Activated T-cell treated with anti-CD3 and anti-CD28 coated beads, Interleukin-2, amount 50 U/mL, for 4 hours (primary cell): ENCODE measurements at places on chromosomes 2 and 18.

GRCh38 chr18:2526329-2526728, 45.0 kb downstream of the METTL4 start:
- no peak for DNase-seq

DNA sequence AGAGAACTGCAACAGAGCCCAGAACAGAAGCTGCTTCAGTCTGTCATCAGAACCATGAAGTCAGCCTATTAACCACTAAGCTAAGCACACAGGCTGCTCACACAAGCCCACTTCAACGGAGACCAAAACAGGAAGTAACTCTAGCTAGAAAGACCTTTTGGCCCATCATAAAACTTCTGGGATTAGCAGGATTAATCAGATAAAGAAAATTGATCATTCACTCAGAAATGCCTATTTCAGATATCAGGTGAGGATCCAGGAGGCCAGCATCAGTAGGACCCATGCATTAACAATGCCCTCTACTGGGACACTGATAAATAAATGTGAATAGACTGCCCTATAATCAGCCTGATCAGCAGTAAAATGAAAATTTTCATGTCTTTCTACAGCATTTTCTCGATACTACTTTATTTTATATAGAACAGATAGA, 101.4 kb downstream of the WDPCP start:
- DNase-seq, result no peak

DNA sequence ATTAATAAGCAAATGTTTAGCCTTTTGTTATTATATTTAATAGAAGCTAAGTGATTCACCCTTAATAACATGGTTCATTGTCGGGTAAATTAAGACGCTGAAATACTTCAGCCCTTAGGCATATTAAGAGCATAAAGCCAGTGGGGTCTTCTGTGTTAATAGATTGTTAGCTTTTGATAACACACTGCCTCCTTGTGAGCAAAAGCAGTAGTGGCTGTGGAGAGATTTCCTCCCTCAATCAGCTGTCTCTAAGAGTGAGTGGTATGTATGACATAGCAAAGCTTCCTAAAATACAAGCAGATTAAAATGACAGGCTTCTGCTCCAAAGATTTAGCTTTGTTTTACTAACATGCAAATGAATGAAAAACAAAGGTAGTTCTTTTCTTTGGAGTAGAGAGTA, 143.7 kb upstream of the SYT4 start:
- no peak for DNase-seq

DNA sequence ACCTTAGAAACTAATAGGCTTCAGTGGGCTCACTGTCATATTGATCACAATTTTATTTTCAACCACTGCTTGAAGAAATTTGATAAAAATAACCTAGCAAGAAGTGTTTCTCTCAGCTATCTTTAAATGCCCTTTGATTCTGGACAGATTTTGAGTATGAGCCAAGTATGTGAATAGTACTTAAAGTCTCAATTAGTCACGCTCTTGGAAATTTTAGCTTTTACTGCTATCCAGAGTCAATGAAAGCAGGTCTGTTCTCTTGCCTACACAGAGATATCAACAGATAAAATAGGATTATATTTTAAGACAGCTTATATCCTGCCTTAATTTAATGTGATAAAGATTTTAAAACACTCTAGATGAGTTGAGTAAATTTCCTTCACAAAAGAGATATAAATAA, 337.3 kb downstream of the CBLN2 start:
- DNase-seq, result no peak

DNA sequence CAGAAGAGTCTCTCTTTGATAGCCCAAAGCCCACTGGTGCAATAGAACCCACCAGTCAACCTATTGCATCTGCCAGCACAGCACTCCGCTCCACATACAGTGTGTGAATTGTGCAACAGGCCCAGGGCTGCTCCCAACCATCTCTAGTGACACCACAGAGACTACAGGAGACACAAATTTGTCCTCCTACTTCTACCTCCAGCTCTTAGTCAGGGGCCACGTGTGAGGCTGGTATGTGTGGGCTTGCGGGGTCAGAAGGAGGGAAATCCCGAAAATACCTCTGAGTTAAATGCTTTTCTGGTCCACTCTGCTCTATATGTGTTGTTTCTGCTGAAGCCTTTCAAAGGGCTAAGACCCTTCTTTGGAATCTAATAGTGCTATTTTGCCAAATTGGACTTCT, 18.0 kb downstream of the DGUOK start:
- no peak for DNase-seq

- no peak for DNase-seq
Measured at GRCh38 chr2:134736167-134736880, 17.5 kb upstream of the TMEM163 start.

DNA sequence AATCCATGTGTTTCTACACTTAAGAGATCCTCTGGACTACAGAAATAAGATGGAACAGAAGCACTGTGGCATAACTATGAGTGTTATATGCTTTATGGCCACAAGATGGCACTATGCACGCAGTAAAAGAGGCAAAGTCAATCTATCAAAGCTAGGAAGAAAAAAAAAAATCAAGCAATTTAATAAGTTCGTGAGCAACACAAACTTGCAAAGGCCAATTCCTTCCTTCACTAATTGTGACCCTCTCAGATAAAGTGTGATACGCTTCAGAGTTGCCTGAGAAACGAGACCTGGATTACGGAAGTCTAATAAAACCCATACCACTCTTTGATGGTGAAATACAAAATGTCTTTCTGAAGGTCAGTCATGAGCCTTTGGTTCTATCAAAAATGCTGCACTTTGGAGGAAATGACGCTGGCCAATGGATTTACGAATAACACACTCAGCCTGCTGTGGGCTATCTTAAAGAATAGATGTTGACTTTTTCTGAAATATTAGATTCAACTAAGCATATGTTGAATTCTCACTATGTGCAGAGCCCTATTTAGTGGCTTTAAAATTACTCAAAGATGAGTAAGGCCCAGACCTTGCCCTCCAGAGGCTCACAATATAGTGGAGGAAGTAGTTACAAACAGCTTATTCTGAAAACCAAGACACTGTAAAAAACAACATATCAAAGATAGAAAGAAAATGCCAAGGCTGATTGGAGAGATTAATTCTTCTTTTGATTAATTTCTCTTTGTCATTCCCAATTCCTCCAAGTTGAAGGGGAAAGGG, 35.5 kb upstream of the TTR start:
- DNase-seq, result peak; percentile 10

GRCh38 chr2:37143974-37144373, 12.8 kb downstream of the EIF2AK2 start:
- no peak for DNase-seq

DNA sequence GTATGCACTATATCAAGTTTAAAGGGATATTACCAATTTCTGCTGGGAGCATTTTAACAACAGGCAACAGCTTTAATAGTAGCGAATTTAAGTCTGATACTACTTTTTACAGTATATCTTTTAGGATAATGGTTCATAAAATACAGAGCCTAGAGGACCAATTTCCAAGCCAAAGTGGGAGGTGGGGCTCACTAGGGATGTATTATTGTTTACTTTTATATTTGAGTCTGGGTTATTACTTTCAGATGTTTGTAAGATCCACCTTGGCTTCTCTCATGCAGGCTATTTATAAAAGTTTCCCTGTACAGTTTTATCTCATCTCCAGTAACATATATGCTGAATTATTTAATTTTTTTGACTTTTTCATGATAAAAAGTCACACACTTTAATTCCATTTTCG, 242.0 kb downstream of the CMPK2 start:
- no peak for DNase-seq

DNA sequence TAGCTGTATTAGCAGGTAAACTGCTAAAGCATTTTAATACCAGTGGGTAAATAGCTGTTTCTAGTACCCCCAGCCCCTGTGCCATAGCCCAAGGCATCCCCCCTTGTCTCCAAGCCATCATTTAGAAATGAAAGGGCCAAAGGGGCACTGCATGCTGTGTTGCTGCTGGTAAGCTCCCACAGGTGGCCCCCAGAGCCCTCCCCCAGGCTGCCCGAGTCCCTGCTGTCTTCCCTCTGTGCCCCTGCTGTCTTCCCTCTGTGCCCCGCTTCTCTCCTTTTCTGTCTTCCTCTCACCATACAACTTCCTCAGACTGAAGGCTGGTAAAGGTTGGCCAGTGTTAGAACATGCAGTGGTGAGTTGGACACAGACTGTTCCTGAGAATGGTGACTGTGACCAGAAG, 42.1 kb downstream of the ZAP70 start:
- DNase-seq, result no peak

DNA sequence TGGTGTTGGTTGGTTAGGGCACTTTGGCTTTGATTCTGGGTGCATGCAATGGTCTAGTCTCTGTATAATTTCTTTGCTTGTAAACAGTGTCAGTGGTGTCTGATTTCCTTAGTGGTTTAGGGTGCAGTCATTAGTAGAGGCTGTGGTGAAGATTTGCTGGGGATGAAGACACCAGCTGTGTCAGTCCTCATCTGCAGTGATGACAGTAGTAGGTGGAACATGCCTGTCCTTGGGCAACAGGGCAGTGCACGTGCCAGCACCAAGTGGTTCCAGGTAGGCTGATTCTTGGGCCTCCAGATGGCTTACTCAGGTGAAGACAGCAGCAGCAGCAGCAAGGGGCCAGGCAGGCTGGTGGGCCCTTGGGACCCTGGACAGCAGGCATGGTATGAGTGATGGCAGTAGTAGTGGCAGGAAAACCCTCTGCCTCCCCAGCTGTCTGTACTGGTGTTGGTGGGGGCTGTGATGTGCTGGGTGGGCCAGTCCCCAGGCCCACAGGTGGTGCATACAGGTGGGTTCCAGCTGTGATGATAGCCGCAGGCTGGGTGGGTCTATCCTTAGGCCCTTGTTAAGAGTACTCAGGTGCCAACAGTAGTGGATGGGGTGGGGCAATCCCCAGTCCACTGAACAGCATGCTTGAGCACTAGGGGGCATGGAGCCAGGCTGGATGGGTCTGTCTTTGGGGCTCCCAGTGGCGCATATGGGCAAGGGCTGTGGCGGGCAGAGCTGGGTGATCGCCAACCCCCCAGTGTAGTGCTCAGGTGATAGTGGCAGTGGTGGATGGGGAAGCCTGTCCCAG, 140.7 kb upstream of the THUMPD2 start:
- DNase-seq, result no peak

GRCh38 chr2:190396271-190396670, 11.9 kb upstream of the MFSD6 start:
- no peak for DNase-seq

- no peak for DNase-seq
Measured at GRCh38 chr2:20016346-20016745, 3.9 kb upstream of the MATN3 start.

DNA sequence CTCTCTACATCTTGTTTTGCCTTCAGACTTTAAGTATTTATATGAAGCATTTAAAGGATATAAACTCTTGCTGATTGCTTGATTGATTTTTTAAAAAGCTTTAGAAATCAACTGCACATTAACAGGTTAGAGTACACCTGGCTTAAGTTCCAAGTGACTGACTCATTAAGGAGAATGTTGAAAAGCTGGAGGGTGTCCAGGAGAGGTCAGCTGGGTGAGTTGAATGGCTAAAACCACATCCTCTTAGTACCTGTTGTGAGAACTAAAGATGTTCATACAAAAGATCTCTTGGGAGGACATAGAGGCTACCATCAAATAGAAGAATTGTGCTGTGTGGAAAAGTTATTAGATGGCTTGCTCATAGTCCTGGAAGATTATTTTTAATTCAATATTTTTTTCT, 206.8 kb downstream of the TXNL1 start:
- no peak for DNase-seq

- no peak for DNase-seq
Measured at GRCh38 chr18:24227977-24228666, 89.3 kb downstream of the CABYR start.

GRCh38 chr2:196849895-196850294, 40.7 kb upstream of the C2orf66 start:
- no peak for DNase-seq

DNA sequence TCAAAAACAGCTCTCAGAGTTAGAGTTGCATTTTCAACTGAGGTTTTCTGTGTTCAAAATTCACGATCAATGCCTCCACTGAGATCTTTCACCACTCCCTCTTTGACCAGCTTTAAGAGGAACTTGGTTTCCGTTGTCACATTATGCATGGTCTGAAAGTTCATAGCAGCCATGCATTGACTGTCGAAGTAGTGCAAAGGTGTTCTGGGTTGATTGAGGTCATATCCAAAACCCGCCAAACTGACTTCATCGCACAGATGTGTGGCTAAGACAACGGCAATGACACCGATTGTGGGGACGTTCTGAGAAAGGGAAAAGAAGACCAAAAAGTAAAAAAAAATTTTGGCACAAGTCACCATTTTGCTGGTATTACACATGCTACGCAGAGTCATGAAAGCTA, 48.7 kb downstream of the ST3GAL5 start:
- no peak for DNase-seq

GRCh38 chr2:5925604-5926003, 233.4 kb downstream of the SOX11 start:
- no peak for DNase-seq
